Smooth muscle cell of bladder (primary cell): ENCODE measurements at places on chromosomes 3 and 15. TPM values are rescaled to one million over a fixed set of nuclear protein-coding genes. Genes with fewer than 3 reads are reported as not detected.

Gene DPPA2
- not detected in 2 replicates for total RNA-seq

Gene SAMMSON
- not detected in 2 replicates for total RNA-seq

Gene OIP5
- 0.43 and 0.74 TPM in 2 replicates for total RNA-seq

Gene AADAC
- total RNA-seq, result 11.3 and 16.1 TPM in 2 replicates

Gene SPESP1
- total RNA-seq, result 0.43 and 3.2 TPM in 2 replicates

Gene CFAP44
- 3.8 and 5.4 TPM in 2 replicates for total RNA-seq

Gene POPDC2
- under 0.01 and 0.37 TPM in 2 replicates for total RNA-seq

Gene C3orf49
- not detected in 2 replicates for total RNA-seq

Gene ARGFX
- not detected in 2 replicates for total RNA-seq

Gene SLC28A1
- not detected in 2 replicates for total RNA-seq

Gene SRPRB
- total RNA-seq, result 103 and 108 TPM in 2 replicates

Gene TRH
- total RNA-seq, result 0.37 TPM in 1 of 2 replicates, not detected in the other

Gene TTC21A
- 1.8 and 3.6 TPM in 2 replicates for total RNA-seq

Gene PRSS50
- not detected in 2 replicates for total RNA-seq

Gene STARD5
- total RNA-seq, result 11.8 and 23.0 TPM in 2 replicates

Gene NR1I2
- not detected in 2 replicates for total RNA-seq

Gene SLC12A1
- total RNA-seq, result not detected in 2 replicates

Gene GATA2
- 1.4 and 1.8 TPM in 2 replicates for total RNA-seq

Gene GASK1A
- total RNA-seq, result 0.85 and 2.2 TPM in 2 replicates

Gene CORO2B
- 4.3 and 5.3 TPM in 2 replicates for total RNA-seq

Gene DMXL2
- 15.8 and 25.7 TPM in 2 replicates for total RNA-seq

Gene RLBP1
- total RNA-seq, result not detected in 2 replicates

Gene SAXO2
- total RNA-seq, result 0.65 and 3.1 TPM in 2 replicates
